CD4-positive, alpha-beta T cell (primary cell): ENCODE measurements at places on chromosomes 2 and 18. TPM values are rescaled to one million over a fixed set of nuclear protein-coding genes. Genes with fewer than 3 reads are reported as not detected.

The L3MBTL4 gene
- total RNA-seq = 0.47 TPM

The SP100 gene
- total RNA-seq = 242 TPM

The SOCS6 gene
- 2.5 TPM for total RNA-seq

The ARHGAP15 gene
- 165 TPM for total RNA-seq

The REG3A gene
- not detected for total RNA-seq

The SLC19A3 gene
- not detected for total RNA-seq

The PAIP2B gene
- total RNA-seq = 2.5 TPM

The MC2R gene
- not detected for total RNA-seq

The LYPD6 gene
- total RNA-seq = not detected

The ABCG8 gene
- total RNA-seq = not detected

The TRIM54 gene
- total RNA-seq = not detected

The GCG gene
- total RNA-seq = not detected

The C2orf80 gene
- total RNA-seq = not detected

The CD207 gene
- not detected for total RNA-seq

The LRRTM4 gene
- total RNA-seq = not detected

The TTN gene
- 27.5 TPM for total RNA-seq

The BOLL gene
- total RNA-seq = not detected

The TSPYL6 gene
- total RNA-seq = not detected

The TMEM169 gene
- 0.53 TPM for total RNA-seq
